NCI-H1436 (cell line): ENCODE measurements at places on chromosomes 5 and 9.

DNA sequence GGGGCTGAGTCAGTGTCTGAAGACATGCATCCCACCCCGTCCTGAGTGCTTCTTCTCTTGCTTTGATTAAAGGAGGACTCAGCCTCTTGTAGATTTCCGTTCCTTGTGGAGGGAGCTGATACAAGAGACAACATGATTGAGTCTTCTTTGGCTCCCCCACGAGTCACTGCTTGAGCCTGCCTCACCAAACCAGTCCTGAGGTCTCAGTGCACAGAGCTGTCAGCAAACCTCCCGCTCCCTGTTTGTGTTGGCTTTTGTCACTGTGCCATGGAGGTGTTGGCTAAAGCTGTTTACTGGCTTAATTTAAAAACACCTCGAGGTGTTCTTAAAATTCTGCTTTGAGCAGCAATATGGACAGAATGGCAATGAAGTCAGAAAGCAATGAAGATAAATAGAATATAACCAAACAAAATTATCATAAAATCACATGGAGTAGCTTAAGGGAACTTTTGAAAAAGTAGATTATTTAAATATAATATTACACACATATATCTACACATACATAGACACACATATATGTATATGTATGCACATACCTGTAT is 234.1 kb upstream of the ANKRD55 start:
- DNase-seq = no peak

DNA sequence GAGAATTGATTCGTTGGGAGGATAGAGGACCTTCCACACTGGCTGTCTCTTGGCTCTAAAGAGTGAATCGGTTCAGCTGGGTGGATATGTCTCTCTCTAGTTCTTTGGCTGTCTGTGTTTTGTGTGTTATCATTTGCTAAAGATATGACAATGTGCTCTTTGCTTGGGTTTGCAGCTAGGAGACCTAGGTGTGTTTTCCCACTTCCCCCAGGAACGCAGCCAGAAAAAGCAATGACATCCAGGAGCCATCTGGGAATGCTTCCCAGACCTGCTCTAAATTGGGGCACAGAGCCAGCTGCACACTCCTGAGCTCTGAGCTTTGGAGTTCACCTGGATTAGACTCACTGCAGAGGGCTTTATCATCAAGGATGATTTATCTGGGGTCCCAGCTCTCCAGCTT is 12.8 kb upstream of the PDZD2 start:
- no peak for DNase-seq

- DNase-seq = no peak
Observed at GRCh38 chr5:159226451-159226850, 17.1 kb upstream of the RNF145 start.

- DNase-seq = no peak
Observed at GRCh38 chr5:53246042-53246836, 136.7 kb upstream of the MOCS2 start.

GRCh38 chr5:180590543-180591310 is 572 bp downstream of the SCGB3A1 start:
- DNase-seq = no peak

GRCh38 chr9:87950765-87951488 is 23.4 kb downstream of the CDK20 start:
- no peak for DNase-seq

- DNase-seq = no peak
Observed at GRCh38 chr5:135964670-135965320, 10.0 kb upstream of the LECT2 start.

DNA sequence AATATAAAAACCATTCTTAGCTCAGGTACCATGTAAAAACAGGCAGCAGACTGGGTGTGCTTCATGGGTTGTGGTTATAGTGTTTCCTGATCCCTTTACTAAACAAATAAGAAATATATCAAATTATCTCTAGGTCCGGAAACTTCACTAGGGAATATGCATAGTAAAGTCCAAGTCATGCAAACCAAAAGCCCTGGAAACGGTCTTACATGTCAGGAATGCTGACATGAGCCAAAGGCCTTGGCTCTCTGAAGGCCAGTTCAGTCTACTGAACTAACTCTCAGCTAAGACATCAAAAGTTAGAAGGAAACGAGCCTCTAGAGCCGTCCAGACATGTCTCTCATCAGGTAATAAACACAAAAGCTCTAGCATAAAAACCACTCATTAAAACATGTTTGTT is 778.9 kb upstream of the ZNF608 start:
- no peak for DNase-seq

DNA sequence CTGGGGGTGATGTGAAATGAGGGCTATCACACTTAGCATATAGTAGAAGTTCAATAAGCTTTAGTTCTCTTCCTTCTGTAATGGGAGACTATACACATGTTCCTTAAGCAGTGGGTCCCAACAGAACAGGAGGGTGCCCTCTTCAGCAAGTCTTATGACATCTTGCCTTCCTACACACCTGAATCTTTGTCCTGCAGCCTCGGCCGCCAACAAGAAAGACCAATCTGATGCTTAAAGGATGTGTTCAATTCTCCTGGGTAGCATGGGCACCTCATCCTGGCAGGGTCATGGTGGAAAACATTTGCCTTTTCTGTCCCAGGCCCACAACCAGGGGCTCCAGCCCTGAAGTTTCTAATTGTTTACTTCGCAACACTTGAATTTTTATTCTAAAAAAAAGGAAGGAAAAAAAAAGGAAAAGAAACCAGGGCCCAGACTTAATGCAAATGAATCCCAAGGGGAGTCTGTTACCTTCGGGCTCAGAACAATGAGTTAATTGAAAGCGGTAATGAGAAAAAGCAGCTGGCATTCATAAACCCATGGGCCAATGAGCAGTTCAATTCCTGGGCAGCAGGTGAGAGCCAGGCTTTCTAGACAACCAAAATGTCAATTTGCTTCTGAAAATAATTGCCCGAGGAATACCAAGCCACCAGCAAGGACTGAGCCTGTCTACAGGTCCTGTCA is 26.2 kb upstream of the SMAD5 start:
- DNase-seq = peak; percentile 48

DNA sequence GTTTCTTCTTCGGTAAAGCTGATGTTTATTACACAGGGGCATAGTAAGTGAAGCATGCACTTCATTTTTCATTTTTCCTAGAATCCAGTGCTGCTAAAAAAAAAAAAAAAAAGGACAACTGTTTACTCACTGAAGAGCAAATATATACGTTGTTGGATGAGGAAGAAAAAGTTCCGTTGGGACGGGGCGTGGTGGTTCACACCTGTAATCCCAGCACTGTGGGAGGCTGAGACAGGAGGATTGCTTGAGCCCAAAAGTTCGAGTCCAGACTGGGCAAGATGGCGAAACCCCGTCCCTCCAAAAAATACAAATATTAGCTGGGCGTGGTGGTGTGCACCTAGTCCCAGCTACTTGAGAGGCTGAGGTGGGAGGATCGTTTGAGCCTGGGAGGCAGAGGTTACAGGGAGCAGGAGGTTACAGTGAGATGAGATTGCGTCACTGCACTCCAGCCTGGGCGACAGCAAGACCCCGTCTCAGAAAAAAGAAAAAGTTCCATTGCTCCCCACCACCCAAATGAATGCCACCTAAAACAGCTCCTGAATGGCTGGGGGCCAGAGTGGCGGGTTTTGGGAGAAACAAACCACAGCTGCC is 60.1 kb upstream of the GNE start:
- no peak for DNase-seq

DNA sequence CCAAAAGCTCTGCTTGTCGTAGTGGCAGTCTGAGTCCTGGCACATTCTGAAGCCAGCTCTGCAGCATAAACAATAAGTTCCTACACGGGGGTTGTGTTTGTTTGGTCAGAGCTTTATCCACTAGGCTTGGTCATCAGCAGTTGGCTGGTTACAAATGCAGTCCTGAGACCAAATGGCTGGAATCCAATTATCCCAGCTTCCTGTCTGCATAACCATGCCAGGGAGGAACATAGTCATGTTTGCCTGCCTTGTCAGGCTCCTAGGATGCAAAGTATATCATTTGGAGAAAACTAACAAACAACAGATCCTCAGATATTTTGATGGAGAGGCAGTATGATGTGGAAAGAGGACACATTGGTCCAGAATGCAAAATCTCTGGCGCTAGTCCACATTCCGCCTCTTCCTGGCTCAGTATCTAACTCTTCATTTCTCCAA is 85.8 kb downstream of the FBXO38 start:
- DNase-seq = no peak

DNA sequence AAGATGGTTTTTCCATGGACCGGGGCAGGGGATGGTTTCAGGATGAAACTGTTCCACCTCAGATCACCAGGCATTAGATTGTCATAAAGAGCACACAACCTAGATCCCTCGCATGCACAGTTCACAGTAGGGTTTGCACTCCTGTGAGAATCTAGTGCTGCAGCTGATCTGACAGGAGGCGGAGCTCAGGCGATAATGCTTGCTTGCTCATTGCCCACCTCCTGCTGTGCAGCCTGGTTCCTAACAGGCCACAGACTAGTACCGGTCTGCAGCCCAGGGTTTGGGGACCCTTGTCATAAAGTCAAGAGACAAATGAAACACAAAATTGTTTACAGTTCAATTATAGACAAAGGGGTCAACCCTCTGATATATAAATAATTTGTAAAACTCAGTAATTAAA is 101.7 kb downstream of the RANBP17 start:
- no peak for DNase-seq

DNA sequence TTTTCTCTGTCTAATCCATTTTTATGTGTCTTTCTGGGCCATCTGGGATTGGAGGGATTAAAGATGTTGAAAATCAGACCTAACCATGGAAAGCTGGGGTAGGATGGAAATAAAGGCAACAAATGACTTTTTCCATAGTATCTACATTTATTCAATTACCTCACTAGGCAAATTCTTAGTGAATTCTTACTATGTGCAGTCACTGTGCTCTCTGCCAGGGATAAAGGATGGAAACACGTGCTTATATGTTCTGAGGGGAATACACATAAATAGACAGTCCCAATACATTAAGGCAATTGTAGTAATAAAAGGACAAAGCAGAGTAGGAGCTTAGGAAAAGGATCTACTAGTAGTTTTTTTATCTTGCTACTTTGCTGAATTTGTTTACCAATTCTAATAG is 214.2 kb downstream of the PRR16 start:
- no peak for DNase-seq

- no peak for DNase-seq
Observed at GRCh38 chr5:627840-628239, 15.7 kb downstream of the CEP72 start.

- DNase-seq = no peak
Observed at GRCh38 chr9:135961811-135962695, 880 bp upstream of the UBAC1 start.

DNA sequence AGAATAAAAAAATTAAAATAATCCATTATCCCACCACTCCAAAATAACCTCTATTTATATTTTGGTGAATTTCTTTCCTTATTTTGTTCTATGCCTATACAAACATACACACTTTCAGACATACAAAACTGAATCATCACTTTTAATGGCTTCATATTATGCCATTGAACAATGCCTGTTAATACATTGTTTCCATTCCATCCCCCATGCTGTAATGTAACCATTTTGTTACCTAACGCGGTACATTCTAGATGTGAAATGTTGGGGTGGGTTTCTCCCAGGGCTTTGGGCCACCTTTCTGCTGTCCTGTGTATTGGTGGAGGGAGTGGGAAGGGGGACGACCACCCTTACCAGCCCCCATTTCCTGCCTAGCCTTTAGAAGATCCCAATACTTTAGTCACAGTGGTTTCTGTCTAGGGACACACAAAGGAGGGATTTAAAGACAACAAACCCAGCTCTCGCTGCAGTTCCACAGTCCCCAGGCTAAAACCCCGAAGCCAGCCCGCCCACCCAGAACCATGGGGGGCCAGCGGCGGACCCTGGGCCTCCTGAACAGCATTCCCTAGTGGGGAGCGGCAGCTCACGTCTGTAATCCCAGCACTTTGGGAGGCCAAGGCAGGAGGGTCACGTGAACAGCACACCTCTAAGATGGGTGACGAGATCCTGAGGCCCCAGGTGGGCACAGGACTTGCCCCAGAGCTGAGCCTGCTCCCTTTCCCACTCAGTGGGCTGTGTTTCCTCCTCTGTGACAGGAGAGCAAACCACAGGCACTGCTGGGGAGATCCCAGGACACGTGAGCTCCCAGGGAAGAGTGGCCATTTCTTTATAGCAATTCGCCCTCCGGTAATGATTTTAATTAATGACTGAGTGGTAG is 56.9 kb upstream of the STXBP1 start:
- DNase-seq = no peak

DNA sequence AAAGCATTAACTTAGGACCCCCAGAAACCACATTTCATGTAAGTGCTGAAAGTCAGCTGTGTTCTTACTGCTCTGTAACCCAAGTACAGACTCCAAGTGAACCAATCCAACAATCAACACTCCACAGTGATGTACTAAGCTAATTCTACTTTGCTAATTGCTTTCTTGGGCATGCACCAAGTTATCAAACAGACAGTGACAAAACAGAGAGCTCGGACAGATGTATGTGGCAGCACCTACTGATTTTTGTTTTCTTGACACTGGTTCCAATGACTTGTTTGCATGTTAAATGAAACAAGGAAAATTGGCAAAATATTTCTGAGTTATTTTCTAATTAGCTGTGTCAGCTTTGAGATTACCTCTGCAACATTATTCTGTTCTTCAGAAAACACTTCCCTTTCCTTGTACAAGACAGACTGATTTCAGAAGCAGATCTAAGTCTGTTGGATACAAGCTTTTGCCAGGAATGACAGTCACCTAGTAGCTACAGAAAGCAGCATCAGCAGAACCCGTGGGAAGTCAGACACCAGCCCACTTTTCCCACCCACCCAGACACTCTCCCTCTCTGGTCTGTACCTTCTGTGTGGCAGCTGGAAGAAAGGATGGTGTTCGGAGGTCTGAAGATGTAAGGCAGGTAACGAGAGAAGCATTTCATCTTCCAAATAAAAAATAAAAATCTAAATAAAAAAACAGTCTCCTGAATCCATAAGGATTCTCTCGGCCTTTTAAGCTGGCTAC is 176.7 kb upstream of the PPP2R2B start:
- DNase-seq = no peak

GRCh38 chr5:142808878-142809598 is 38.9 kb downstream of the ARHGAP26 start:
- DNase-seq = no peak

GRCh38 chr5:158023266-158023665 is 164.3 kb upstream of the CLINT1 start:
- DNase-seq = no peak

DNA sequence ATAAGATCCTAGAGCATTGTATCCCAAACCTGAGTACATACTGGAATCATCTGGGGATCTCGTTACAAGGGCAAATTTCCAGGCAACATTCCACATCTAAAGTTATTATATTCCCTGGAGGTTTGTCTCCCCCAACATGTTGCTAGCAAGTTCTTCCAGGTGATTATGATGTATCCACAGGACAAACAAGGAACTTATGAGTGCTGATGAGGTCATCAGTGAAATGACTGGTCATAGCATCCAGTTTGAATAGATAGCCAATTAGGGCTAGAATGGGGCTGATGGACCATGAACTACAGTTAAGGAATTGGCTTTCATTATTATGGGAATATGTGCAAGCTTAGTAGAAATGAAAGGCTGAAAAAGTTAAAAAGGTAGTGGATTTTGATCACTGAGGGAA is 115.2 kb downstream of the CWC27 start:
- DNase-seq = no peak
